ENCODE measurements at places on chromosomes 3 and 15. TPM values are rescaled to one million over a fixed set of nuclear protein-coding genes. Genes with fewer than 3 reads are reported as not detected.

- DNase-seq = no peak
Measured at GRCh38 chr3:116254541-116254940, 190.7 kb downstream of the LSAMP start.

The OR5K4 gene
- polyA plus RNA-seq = not detected

GRCh38 chr3:116444115-116444747, 1.1 kb downstream of the LSAMP start:
- DNase-seq = no peak

GRCh38 chr3:126959136-126959920, 23.6 kb upstream of the PLXNA1 start:
- no peak for DNase-seq

- DNase-seq = no peak
Measured at GRCh38 chr3:193148688-193149473, 92.1 kb upstream of the PLAAT1 start.

DNA sequence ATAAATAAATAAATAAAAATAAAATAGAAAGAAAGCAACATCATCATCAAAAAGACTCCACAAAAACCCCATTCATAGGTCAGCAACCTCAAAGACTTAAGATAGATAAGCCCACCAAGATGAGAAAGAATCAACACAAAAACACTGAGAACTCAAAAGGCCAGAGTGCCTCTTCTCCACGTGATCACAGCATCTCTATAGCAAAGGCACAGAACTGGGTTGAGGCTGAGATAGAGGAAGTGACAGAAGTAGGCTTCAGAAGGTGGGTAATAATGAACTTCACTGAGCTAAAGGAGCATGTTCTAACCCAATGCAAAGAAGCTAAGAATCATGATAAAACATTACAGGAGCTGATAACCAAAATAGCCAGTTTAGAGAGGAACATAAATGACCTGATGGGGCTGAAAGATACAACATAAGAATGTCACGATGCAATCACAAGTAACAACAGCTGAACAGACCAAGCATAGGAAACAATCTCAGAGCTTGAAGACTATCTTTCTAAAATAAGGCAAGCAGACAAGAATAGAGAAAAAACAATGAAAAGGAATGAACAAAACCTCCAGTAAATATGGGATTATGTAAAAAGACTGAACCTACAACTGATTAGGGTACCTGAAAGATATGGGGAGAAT, 26.4 kb downstream of the GNB5 start:
- no peak for DNase-seq

DNA sequence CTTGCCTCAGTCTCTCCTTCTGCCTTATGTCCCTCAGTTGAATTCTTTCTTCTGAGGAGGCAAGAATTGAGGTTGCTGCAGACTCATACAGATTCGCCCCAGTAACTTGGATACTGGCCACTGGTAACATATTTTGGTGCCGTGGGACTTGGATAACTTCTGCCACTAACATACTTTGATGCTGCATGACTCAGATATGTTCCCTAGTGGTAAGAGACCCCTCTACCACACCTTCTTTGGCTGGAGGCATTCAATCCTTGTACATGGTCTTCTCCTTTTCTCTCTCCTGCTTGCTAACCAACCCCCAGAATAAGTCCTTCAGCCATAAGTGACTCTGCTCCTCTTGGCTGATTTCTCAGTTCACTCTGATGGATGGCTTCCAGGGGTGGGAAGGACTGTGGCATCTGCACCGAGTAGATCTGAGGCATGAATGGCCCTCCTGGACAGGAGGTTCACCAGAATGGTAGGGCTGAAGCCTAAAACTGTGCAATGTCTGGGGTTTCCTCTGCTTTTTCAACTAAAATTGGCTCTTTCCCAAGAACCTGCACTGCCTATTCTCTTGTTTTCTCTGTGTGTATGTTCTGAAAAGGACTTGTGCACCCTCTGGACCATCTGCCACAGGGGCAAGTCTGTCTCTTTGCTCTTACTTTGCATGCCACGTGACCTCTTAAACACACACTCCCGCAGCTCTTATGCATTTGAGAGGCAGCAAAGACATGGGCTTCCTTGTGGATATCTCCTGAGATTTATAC, 55.5 kb upstream of the FSTL1 start:
- no peak for DNase-seq

The ACVR2B gene
- 0.66 TPM for polyA plus RNA-seq

The GPR87 gene
- polyA plus RNA-seq = 52.2 TPM

The ISLR gene
- polyA plus RNA-seq = not detected

DNA sequence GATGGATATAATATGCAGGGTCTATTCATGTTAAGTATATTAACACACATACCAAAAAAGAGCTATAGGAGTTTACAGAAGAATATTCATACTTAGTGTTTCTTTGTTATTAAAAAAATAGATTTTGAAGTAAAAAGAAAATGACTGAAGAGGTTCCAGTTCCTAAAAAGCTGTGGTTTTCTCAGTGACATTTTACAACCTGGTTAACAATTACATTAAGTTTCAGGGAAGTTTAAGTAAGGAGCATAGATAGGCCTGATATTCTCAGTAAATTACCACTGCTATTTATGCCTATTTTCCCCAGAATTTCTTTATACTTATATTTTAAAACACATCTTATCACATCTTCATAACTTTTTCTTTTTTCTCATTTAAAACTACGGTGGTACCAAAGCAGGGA, 43.6 kb upstream of the SPTSSB start:
- no peak for DNase-seq

- DNase-seq = no peak
Measured at GRCh38 chr3:52443268-52443610, 1.7 kb downstream of the SEMA3G start.

DNA sequence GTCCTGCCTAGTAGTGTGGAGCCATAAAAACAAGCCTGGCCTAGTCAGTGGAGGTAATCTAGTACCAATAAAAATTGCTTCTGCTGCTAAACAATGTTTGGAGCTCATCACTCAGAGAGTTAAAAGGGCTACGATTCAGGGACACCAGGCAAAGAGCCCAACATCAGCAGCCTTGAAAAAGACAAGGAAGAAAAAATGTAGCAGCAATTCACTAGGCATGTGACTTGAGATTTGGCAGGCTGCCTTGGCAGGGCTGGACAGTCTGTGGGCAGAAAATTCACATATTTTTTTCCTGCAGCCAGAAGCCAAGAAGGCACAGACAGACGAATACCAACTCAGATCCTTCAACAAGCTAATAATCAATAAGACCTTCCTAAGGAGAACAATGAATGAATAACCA, 47.2 kb downstream of the IGSF11 start:
- no peak for DNase-seq

Data from foreskin keratinocyte (primary cell).